ENCODE measurements at places on chromosomes 16 and 17.

DNA sequence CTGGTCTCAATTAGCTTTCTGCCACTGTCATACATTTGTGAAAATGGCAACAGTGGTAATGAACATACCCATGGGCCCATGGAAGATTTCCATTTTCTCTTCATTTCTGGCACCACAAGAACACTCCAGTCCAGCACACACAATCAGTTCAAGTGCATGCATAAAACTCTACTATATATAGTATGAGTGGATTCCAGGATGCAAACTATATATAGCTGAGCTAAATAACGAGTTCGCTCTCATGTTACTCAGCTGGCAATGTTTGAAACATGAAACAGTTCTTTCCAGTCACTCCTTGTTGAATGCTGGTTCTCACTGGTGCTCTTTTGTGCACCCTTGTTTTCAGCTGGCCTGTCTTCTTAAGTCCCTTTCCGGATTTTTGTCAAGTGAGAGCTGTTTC, 75.2 kb upstream of the DHX40 start:
- H3K27ac ChIP-seq = no peak overlapping the region
- H3K4me3 ChIP-seq = no peak overlapping the region
- no peaks in the 10 kb centered on the region for H3K36me3 ChIP-seq
- no peak for DNase-seq
- no peaks in the 10 kb centered on the region for H3K4me1 ChIP-seq

- H3K36me3 ChIP-seq = no peaks in the 10 kb centered on the region
- H3K4me3 ChIP-seq = no peak within 1 kb of the TSS
- no peaks in the 10 kb centered on the region for H3K27me3 ChIP-seq
- DNase-seq = no peak
- no peak within 1 kb of the TSS for H3K27ac ChIP-seq
- no peaks in the 10 kb centered on the region for H3K4me1 ChIP-seq
These were observed at the start of gene OR4D1 for GRCh38 chr17:58147930-58148434. Gene OR4D1 (plus strand): TSS chr17:58148384. CDS start chr17:58155154, 6,770 bp downstream.

DNA sequence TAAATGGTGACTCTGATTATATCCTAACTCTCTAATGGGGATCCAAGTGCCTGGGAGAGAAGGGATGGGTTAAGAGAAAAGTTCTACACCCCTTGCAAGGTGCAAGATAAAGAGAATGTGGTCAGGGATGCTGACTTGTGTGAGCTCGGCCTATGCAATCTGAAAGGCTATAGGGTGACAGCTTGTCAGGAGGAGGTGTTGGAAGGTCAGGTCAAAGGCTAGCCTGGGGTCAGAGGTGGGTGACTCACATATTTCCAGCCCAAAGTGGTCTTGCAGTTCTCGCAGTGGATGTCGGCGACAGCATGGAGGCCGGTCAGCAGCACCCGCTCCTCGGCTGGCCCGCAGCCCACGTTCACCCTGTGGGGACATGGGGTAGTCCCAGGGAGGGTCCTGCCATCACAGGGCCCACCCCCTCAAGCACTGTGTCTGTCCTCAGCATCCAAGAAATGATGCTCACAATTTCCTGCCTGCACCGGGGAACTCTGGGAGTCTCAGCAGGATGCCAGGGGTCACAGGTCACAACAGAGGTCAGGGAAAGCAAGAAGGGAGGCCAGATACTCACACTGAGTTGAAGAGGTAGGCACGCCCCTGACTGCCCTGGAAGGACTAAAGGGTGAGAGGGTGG, 1.4 kb downstream of the YPEL3 start:
- peak overlapping the region; percentile 95 for H3K27ac ChIP-seq
- H3K36me3 ChIP-seq = no peaks in the 10 kb centered on the region
- no peaks in the 10 kb centered on the region for H3K27me3 ChIP-seq
- no peak for DNase-seq
- peaks cover 33% of the 10 kb centered on the region for H3K4me1 ChIP-seq

- peaks cover 7% of the 10 kb centered on the region for H3K4me1 ChIP-seq
- H3K36me3 ChIP-seq = no peaks in the 10 kb centered on the region
- H3K4me3 ChIP-seq = no peak overlapping the region
These were observed 9.9 kb downstream of the FOXJ1 start for GRCh38 chr17:76131051-76131691.

- H3K27ac ChIP-seq = no peak overlapping the region
- H3K27me3 ChIP-seq = no peaks in the 10 kb centered on the region
- DNase-seq = no peak
- H3K4me1 ChIP-seq = no peaks in the 10 kb centered on the region
These were observed 6.2 kb downstream of the LPCAT2 start for GRCh38 chr16:55515111-55515510.

- no peak overlapping the region for H3K27ac ChIP-seq
- no peak overlapping the region for H3K4me3 ChIP-seq
- no peaks in the 10 kb centered on the region for H3K4me1 ChIP-seq
- no peaks in the 10 kb centered on the region for H3K27me3 ChIP-seq
- no peak for DNase-seq
These were observed 179.6 kb downstream of the AIPL1 start for GRCh38 chr17:6255322-6255721.

GRCh38 chr17:31841850-31842194, 17.2 kb downstream of the COPRS start:
- H3K36me3 ChIP-seq = no peaks in the 10 kb centered on the region
- H3K4me3 ChIP-seq = no peak overlapping the region
- H3K27ac ChIP-seq = no peak overlapping the region
- peaks cover 12% of the 10 kb centered on the region for H3K4me1 ChIP-seq
- no peaks in the 10 kb centered on the region for H3K27me3 ChIP-seq

DNA sequence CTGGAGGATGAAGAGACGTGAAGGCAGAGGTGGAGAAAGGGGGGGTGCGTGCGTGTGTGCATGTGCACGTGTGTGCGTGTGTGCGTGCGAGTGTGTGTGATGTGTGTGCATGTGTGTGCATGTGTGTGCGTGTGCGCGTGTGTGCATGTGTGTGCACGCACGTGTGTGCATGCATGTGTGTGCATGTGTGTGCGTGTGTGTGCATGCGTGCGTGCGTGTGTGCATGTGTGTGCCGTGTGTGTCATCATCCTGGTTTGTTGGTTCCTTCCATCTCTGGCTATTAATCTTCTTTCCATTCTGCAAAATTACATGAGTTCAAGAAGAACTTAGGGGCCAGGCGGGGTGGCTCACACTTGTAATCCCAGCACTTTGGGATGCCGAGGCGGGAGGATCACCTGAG, 17.0 kb upstream of the RPL38 start:
- H3K27me3 ChIP-seq = no peaks in the 10 kb centered on the region
- H3K36me3 ChIP-seq = no peaks in the 10 kb centered on the region
- no peaks in the 10 kb centered on the region for H3K4me1 ChIP-seq
- no peak overlapping the region for H3K27ac ChIP-seq
- no peak overlapping the region for H3K4me3 ChIP-seq

DNA sequence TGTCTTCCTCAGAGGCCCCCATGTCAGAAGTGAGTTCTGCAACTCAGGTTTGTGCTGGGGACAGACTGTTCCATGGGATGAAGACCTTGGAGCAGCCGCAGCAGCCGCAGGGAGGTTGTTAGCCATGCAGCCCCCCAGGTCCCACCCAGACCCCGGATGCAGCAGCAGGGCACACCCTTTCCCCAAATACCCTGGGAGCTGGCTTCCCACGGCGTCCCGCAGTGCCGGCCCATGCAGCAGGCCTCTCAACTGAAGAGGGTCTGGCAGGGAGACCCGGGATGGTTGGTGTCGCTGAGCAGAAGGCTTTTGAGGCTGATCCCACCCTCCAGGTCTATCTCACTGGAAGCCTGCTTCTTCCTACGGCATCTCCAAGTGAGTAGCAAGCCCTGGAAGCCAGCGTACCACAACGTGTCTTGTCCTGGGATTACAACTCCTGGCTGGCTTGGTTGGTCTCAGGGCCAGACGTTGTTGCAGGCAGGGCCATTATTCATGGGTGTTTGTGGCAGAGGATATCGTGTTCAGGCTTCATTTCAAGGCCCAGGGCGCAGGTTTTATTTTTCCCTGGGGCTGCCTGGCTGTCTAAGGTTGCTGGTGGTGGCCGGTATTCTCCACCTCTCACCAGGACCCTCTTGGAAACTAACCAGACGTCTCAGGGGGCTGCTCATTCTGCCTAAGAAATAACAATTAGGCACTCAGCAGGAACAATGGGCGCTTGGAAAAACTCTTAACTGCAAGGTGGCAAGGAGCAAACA, 223.2 kb downstream of the C16orf95 start:
- H3K27me3 ChIP-seq = no peaks in the 10 kb centered on the region
- no peak overlapping the region for H3K27ac ChIP-seq
- H3K36me3 ChIP-seq = no peaks in the 10 kb centered on the region
- no peaks in the 10 kb centered on the region for H3K4me1 ChIP-seq
- no peak for DNase-seq
- no peak overlapping the region for H3K4me3 ChIP-seq

Measured in testis (tissue), 5 donors.